ENCODE measurements at places on chromosomes 2 and 18.

DNA sequence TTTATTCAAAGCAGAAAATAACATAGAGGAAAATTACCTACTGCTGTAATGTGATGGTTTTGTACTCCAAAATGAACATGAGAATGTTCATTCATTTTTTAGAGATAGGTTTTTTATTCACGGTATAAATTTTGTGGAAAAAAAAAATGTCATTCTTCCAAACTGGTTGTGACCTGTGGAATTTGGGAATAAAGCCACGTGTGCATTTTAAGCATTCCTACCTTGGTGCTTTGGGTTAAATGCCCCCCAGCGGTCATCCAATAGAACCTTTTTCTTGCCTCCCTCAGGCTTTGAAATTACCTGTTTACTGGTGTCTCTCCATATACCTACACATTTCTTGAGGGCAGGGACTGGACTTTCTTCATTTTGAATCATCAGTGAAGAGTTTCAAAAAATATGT, 740.7 kb downstream of the DPP10 start:
- DNase-seq: no peak

DNA sequence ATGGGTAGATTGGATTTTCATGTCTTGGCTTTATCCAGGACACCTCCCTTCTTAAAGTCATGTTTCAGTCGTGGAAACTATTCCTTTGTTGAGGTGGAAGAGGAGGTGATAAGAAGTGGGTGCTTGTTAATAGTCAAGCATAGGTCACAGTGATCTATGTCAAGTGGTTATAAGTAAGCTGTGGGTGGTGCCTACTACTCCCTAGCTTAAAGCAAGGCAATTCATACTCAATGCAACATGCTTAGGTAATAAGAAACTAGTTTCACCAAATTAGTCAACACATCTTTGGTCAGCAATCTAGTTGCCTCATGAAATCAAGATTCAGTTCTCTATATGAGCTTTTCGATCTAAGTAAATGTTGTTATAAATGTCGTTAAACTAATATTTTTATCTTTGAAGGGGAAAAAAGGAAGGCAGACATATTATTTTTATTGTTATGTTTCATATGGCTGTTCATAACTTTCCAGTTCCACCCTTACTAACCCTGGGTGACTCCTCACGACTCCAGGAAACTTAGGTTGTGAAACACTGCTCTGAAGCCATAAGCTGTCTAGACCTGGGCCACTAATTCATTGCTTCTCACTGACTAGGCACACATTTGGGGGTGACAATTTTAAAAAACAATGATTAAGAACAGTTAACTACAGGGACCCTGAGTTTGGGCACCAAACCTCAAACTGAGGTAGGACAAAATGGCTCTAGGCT, 5.8 kb upstream of the ABCB11 start:
- DNase-seq: no peak

- no peak for DNase-seq
These were observed 2.8 kb downstream of the IRS1 start for GRCh38 chr2:226796840-226797288.

DNA sequence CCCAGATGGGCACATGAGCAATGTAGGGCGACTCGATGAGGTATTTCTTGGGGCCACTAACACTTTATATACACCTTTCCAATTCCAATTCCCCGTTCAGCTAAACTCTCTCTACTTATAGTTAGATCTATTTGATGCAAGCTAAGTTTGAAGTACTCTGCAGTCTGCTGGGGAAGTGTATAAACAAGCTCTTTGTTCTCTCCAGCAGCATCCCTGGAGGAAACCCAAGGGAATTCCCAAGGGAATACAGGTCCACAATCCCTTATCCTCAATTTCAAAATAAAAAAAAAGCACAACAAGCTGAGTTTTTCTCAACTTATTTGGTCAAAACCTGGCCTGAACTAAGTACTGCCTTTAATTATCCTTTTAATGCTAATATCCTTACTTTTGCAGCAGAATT, 433.3 kb downstream of the NBAS start:
- DNase-seq: no peak

DNA sequence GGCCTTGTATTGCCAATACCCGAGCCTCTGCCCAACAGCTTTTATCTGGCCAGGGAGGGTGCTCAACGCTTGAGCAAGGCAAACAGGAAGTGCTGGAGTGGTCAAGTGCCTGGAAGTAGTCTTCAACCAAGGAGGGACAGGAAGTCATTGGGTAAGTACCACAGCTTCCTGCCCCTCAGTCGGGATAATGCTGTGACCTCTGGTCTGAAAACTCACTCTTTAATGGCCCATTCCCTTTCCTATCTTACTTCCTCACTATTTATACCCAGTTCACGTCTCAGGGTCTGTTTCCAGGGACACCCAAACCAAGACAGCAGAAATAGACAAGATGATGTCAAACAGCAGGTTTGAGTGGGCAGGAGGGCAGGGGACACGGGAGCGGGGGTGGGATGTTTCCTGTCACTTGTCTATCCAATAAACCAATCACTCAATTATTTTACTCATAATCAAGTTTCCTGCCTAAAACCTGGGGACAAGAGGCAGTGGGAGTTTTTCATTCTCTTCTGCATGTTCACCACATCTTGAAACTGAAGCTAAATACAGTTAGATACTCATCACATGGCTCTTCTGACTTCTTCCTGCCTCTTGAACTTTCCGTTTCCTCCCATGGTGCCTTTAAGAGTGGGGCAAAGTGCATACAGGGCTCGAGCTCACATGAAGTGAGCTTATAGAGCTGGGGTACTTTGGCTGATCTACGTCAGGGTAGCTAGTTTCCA, 68.9 kb upstream of the CAB39 start:
- no peak for DNase-seq

DNA sequence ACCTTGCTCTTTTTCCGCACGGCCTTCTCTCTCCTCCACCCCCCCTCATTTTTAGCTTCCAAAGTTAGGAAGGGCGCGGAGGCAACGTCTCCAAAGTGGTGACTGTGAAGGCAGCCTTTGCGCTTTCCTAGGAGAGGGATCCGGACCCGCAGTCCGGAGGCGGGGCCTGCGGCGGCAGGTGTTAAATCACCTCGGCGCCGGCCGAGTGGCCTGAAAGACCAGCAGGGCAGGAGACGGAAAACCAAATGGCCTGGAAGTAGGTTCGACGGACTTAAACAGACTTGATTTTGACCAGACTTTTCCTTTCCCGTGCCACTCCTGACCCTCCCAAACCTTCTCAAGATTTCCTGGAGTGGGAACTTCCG, 615 bp downstream of the GORASP2 start:
- DNase-seq: no peak

- no peak for DNase-seq
These were observed 482 bp downstream of the DLGAP1 start for GRCh38 chr18:4454537-4455112.

GRCh38 chr2:37619959-37620300, 51.5 kb downstream of the CDC42EP3 start:
- no peak for DNase-seq

Measured in GM19239 (cell line).